ENCODE measurements at places on chromosomes 7 and 10.

DNA sequence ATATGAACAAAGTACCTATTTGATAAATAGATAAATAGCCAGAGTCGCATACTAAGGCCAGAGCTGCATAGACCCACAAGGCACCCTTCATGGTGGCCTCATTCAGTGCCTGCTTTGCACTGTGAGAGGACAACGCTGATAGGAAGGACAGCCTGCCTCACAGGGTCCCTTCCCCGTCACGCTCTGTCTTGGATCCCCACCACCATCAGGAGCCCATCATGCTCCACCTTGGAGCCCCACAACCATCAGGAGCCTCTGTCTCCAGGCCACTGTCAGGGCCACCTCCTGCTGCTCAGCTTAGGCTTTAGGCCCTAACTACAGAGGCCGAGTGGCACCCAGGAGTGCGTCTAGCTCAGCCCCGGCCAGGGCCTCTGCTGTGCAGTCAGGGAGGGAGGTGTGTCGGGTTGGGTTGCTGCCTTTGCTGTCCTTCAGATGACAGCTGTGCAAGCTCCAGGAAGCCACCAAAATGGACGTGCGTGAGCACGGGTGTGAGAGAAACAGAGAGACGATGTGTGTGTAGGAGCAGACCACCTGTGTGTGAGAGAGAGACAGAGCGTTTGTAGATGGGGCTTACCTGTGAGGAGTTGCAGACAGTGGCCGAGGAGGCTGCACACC lies 516.9 kb downstream of the GLRX3 start:
- DNase-seq: no peak

DNA sequence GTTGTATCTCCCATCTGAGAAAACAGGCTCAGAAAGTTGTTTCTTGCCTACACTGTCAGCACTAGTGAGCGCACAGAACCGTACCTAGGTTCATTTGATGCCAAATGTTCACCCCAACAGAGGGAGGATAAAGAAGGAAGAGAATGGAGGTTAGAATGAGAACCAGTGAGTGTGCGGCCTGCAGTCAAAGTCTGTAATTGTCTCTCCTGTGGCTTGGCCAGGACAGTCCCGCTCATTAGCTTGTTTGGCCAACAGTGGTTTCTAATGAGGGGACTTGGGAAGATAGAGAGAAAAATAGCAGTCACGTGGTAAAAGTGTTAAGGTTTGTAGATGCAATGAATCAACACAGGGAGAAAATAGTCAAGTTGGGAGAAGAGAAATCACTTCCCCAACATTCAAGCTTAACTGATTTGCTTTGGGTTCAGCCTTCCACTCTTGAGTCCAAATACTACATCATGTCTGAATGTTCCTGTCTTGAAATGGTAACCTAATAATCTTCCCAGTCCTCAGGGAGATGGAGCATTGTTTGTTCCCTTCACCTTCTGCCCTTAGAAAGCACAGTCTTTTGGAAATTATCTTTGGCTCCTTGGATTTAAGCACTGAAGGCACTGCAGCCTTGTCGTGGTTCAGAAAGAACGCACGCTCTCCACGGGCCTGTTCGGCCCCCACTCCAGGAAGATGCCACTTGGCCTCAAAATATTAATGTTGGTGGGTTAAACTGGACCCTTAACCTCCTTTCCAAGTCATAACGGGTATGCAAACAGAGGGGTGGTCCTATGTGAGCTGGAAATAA lies 360.4 kb upstream of the ZNF32 start:
- DNase-seq: no peak

DNA sequence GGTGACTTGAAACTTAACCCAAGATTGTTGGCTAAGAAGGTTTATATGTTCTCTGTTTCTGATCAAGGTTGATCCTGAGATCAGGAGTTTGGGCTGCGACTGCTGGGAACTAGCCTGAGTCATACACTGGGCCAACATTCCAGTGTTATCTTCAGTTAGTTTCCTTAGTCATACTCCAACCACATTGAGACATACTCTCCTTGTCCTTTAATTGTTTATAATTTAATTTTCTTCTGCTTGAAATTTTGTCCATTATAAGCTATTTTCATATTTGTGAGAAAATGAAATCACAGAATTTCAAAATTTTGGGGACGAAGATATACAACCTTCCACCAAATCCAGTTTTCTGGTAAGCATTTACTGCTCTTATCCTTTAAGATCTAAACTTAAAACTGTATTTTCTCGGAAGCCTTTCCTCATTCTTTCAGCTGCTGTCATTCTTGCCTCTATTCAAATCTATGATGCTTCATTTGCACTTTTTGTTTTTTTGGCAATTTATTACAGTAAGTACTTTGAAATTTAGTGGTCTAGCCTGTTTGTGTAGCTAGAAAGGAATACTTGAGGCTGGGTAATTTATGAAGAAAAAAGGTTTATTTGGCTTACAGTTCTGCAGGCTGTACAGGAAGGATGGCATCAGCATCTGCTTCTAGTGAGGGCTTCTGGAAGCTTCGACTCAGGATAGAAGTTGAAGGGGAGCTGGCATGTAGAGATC lies 63.4 kb upstream of the POT1 start:
- DNase-seq: peak; percentile 62

DNA sequence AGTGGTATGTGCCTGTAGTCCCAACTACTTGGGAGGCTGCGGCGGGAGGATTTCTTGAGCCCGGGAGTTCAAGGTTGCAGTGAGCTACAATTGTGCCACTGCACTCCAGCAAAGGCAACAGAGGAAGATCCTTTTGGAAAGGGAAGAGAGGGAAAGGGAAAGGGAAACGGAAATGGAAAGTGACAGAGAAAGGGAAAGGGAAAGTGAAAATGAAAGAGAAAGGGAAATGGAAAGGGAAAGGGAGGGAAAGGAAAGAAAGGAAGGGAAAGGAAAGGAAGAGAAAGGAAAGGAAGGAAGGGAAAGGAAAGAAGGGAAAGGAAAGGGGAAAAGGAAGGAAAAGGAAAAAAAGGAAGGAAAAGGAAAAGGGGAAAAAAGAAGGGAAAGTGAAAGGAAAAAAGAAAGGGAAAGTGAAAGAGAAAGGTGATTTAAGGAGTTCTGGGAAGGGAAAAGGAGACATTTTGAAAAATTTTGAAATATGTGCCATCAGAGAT lies 2.3 kb upstream of the ZC3HAV1 start:
- no peak for DNase-seq

GRCh38 chr7:101922631-101923601 lies 105.5 kb downstream of the CUX1 start:
- no peak for DNase-seq

DNA sequence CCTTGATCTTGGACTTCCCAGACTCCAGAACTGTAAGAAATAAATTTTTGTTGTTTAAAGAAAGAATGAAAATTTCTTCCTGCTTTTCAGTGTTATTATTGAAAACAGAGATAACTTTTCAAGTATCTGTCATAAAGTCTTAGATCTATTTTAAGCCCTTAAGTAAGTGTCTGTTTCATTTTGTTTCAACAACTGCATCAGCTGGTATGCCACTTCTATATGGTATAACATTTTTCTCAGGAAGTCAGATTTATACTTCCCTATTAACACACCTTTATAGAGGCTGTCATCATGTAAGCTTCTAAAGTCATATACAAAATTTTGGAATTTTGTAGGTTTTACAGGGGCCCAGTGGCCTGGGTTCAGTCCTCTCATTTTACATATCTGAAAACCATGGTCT lies 24.4 kb downstream of the RALA start:
- no peak for DNase-seq

DNA sequence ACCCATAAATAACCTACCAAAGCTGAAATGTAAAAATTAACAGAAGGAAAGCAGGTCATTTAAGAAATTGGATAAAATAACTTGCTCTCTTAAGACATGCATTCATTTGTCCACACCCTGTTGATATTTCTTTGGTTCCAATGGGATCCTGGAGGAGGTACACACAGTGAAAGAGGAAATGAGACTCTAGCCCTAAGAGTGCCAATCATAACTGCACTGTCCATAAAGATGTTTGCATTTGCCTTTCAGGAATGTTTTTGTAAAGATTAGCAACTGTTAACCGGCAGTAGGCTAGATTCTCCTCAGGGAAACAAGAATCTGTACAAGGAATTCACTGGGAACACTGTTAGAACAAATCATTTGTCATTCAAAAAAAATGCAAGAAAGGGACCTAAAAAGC lies 61.0 kb downstream of the MEOX2 start:
- DNase-seq: peak; percentile 34

GRCh38 chr7:100803398-100804161 lies 23.7 kb downstream of the EPHB4 start:
- DNase-seq: peak; percentile 65

DNA sequence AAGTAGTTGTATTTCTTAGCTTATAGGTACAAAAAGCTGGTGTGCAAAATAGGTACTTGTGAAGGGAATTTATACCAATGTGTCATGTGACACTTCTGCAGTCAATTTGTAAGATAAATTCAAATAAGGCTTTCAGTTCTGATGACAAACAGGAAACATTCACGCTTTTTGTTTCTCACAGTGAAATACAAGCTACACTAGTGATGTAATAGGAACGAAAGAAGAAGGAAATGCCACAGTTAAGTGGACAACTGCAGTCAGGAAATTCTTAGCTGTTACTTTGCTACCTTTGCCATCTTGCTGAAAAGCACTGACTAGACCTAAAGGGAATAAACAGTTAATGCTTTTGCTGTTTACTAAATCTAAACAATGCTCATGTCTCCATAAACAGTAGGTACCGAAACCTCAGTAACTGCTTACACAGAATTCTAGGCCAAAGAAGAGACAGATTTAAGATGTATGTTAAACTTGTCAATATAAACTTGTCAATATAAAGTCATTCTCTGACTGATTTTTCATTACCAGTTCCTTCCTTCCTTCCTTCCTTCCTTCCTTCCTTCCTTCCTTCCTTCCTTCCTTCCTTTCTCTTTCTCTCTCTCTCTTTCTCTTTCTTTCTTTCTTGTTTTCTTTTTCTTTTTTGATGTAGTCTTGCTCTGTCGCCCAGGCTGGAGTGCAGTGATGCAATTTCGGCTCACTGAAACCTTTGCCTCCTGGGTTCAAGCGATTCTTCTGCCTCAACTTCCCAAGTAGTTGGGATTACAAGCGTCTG lies 10.1 kb downstream of the OTUD1 start:
- peak; percentile 70 for DNase-seq
